Activated CD4-positive, alpha-beta T cell treated with anti-CD3 and anti-CD28 coated beads, Interleukin-10, Interleukin-2, amounts not matched to agents 100 ng/mL and 50 ng/mL, durations not matched to agents 16 hours and 8 hours (primary cell): ENCODE measurements at places on chromosomes 3 and 15.

DNA sequence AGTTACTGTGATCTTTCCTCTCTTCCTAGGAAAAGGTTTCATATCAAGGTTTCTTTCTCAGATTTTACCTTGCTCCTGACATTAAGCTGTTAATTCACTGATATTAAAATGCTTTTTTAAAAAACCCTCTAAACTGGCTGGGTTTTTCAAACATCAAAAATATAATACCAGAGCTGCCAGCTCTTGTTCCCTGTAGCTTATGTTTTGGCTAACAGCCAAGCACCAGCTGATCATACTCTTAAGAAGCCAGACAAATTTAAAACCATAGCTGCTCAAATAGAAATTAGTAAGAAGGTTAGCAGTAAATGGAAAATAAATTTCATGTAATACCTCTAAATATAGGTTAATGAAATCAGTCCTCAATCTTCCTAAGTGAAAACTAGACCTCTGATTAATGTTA lies 657.5 kb downstream of the GRM7 start:
- DNase-seq = no peak

GRCh38 chr3:85589145-85589544 lies 630.4 kb downstream of the CADM2 start:
- no peak for DNase-seq

DNA sequence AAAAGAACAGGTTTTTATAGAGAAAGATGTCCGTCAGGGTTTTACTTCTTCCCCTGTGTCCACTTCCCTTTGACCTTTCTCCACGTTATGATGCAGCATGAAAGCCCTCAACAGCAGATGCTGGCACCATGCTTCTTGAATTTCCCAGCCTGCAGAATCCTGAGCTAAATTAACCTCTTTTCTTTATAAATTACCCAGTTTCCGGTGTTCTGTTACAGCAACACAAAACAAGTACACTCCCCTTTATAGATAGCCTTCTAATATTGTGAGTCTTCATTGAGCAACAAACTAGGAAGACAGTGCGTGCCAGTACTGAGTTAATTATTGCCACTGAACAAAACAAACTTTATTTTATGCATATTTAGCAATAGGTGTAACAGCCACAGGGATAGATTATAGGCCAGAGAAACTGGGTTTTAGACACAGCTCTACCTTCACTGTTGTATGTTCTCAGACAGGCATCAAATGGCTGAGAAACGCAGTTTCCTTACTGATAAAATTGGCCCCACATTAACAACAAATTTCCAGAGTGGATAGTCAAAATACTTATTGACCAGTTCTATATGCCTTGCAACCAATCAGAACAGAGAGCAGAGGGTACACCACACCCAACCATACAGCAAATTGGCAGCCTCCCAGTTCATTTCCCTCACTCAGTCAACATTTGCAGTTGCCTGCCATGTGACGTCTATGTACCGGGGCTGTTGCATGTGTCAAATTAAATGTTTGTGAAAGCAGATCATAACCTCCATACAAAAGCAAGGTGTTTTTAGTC lies 14.4 kb upstream of the TBL1XR1 start:
- no peak for DNase-seq

- DNase-seq = no peak
Measured at GRCh38 chr3:128254967-128255366, 101.7 kb downstream of the EEFSEC start.

GRCh38 chr15:100348578-100348977 lies 6.8 kb upstream of the ADAMTS17 start:
- no peak for DNase-seq

DNA sequence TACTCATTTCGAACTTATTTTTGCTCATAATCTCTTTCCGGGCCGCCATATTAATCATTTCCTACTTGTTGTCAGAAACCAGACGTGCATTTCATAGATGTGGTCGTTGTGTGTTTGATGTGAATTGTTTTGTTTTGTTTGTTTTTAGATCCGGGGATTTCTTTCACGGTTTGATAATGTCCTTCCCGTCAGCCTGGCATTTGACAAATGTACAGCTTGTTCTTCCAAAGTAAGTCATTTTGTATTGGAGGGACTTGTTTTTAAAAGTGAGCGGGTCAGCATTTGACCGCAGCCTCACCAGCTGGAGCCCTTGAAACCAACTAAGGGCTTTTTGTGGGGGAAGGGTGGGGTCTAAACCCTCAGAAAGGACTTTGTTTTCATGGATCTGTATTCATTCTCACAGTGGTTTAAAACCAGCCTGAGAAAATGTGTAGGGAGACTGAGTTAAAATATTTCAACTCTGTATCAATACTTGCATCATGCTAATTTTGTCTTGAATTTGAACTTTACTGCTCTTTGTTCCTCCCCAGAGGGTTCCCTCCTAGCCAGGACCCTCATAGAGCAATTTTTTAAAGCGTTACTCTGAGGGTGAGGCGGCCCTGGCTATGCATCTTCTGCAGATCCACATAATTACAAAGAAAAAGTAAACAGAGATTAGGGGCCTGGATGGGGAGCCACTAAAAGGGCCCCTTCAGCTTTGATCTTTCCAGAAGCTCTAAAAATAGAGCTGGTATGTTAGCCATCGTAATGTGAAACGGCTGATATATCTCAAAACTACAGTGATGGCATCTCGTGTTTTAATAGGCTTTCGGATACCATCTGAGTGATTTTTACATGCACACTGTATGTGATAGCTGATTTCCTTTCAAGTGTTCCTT lies 107.9 kb downstream of the ATG7 start:
- DNase-seq = no peak

GRCh38 chr15:30956216-30957124 lies 35.0 kb downstream of the MTMR10 start:
- DNase-seq = no peak

- no peak for DNase-seq
Measured at GRCh38 chr15:85142312-85142711, 160.7 kb downstream of the PDE8A start.

DNA sequence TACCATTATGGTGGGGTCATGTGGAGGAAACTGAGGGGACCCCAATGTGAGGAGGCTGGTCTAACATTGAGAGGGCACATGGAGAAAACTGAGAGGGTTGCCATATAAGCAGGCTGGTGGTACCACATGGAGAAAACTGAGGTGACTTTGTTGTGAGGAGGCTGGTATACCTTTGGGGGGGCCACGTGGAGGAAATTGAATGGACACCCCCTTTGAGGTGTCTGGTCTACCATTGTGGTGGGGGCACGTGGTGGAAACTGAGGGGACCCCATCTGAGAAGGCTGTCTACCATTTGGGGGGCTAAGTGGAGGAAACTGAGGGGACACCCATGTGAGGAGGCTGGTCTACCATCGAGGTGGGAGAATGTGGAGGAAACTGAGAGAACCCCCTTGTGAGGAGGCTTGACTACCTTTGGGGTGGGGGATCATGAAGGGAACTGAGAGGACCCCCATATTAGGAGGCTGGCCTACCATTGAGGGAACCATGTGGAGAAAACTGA lies 163.8 kb downstream of the FBLN2 start:
- no peak for DNase-seq

DNA sequence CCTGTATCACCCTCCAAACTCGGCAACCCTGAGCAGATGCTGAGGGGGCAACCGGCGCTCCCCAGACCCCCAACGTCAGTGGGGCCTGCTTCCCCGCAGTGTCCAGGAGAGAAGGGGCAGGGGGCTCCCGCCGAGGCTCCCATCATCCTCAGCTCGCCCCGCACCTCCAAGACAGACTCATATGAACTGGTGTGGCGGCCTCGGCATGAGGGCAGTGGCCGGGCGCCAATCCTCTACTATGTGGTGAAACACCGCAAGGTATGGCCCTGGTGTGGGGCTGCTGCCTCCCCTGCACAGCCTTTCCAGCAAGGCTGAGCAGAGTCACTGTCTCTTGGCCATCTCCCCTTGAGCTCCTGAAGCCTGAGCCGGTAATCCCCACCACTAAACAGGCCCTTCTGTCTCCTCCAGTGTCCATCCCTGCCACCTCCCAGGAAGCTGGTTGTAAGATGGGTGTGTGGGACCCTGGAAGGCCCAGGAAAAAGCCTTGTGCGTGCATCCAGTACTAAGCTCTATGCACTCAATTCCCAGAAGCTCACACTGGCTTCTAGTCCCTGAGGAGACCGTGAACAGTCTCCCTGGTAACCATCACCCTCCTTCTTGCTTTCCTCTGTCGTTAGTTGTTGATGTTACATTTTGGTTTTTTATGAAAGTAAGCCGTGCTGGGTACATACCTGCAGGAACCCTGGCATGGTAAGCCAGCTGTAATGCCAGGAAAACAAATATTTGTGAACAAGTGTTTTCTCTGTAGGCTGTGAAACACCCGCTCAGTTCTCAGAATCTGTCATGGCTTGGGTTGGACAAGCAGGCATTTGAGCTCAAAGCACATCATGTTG lies 63.3 kb downstream of the BOC start:
- no peak for DNase-seq

GRCh38 chr3:46416125-46416810 lies 9.2 kb downstream of the CCRL2 start:
- DNase-seq = no peak

DNA sequence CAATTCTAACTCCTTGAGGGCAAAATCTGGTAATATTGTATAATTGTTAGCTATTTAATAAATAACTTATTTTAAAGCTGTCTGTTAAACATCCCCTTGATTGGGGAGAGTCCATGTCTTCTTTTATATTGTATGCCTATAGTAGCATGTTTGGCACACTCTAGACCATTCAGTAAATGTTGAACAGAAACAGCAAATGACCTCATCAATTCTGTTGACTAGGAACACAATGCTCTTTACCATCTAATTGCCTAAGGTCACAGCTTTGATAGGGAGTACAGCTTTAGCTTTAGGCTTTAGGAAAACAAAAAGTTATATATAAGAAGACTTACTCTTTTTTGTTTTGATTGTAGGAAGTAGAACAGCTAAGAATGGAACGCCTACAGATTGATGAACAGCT lies 27.0 kb downstream of the DNAJC19 start:
- DNase-seq = no peak

DNA sequence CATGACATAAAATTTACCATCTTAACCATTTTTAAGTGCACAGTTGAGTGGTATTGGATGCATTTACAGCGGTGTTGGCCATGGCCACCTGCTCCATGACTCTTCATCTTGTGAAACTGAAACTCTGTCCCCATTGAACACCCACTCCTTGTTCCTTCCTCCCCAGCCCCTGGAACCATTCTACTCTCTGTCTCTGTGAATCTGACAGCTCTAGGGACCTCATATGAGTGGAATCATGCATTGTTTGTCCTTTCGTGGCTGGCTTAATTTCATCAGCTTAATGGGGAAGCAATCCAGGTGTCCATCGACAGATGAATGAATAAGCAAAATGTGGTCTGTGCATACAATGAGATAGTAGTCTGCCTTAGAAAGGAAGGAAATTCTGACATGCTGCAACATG lies 42.5 kb downstream of the PLXNA1 start:
- DNase-seq = no peak

DNA sequence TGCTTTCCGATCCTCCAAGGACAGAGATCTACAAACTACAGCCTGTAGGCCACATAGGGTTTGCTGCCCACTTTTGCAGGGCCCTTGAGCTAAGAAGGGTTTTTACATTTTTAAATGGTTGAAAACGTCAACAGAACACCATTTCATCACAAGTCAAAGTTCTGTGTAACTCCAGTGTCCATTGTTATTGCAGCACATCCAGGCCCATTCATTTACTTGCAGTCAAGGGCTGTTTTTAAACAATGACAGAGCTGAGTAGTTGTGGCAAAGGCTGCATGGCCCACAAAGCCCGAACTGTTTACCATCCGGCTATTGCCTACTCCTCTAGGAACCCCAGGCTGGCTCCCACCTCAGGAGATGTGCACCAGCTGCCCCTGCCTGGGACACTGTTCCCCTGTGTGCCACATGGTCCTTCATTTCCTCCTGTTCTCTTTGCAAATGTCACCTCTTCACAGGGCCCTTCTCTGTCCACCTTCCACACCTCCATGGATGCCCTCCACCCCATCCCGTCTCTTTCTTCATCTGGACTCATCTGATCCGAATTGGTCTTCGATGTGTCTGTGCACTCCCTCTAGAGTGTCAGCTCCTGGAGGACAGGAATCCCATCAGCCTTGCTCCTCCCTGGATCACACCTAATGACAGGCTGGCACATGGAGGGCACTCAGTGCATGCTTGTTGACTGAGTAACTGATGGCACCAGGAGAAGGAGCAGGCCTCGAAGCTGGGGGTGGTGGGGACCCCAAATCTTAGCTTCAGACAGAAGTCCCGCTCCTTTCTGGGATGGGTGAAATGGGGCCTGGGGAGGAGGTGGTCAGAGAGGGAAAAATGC lies 69.5 kb upstream of the IQSEC1 start:
- no peak for DNase-seq

DNA sequence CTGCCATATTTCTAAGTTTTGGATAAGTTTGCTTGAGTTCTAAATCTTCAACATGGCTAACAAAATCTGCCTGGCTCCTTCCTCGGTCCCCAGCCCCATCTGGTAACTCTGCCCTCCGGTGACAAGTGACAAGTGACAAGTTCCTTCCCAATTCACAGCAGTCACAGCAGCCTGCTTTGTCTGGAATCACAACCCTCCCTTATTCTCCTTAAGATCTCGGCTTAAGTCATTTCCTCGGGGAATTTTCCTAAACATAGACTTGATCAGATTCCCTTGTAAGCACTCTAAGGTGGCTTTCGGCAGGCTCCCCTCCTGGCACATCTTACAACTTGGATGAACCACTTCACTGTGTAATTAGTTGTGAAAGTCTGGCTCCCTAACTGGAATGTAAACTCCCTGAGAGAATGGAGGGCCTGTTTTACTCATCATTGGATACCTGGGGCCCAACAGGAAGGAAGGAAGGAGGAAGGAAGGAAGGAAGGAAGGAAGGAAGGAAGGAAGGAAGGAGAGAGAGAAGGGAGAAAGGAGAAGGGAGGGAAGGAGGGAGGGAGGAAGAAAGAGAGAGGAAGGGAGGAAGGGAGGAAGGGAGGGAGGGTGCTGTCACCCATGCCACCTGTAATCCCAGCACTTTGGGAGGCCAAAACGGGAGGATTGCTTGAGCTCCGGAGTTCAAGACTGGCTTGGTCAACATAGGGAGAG lies 126.4 kb downstream of the SHQ1 start:
- no peak for DNase-seq

DNA sequence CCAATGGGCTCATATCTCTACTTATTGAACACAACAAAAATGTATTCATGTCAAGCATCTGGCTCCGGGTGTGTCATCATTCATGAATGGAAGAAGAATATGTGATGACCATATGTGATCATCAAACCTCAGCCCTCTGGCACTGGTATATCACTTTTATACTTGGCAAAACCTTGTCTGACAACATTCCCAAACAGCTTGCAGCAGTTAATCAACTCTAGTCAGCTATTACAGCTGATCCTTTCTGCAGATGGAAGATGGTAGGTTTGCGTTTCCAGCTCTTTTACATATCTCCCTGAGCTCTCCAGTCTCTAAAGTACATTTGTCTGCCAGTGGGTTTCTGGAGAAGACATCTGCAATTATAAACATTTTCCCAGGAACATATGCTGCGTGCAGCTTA lies 6.6 kb downstream of the PLSCR5 start:
- no peak for DNase-seq

- no peak for DNase-seq
Measured at GRCh38 chr15:39908186-39908585, 11.9 kb downstream of the GPR176 start.

DNA sequence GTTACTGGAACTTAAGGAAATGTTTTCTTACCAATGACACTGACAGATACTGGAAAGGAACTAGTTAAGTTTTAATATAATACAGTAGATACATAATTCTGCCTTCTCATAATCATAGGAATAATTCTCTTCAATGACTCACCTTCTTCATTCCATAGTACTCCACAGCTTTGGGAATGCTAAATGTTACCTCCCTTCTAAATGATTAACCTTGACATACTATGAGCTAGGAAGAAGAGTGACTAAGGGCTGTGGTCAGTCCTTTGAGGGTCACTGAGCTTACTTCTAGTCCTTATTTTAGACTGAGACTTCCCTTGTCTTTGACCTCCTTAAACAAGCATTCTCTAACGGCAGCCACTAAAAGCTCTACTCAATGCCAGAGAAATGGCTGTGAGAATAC lies 69.6 kb upstream of the PPIB start:
- DNase-seq = no peak
